ENCODE measurements at places on chromosomes 3 and 15.

DNA sequence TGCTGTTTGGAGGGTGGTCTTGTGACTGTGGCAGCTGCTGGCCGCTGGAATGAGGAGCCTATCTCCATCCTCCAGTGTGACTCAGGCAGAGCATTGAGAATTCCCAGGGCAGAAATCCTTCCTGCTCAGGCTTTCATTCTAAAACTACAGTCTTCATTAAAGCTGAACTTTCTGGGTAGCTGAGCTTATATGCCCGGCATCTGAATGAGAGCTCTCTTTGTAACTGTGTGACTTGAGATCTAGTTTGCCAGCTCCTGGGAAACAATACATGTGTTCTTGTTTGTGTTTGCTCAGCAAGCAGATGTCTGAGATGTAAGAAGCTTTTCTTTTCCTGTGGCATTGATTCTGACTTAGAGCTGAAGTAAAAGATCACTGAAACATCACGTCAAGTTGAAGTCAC is 22.4 kb downstream of the RLBP1 start:
- DNase-seq: no peak

DNA sequence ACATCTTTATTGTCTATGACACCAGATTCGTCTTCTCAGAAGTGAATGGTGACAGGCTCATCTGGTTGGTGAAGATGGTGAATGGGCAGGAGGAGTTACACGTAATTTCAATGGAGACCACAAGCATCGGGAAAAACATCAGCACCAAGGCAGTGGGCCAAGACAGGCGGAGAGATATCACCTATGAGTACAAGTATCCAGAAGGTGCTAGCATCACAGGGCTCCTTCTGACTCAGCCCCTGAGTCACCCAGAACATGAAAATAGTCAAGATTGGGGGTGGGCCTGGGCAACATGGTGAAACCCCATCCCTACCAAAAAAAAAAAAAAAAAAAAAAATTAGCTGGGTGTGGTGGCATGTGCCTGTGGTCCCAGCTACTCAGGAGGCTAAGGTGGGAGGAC is 32.6 kb downstream of the TGM4 start:
- peak; percentile 48 for DNase-seq

DNA sequence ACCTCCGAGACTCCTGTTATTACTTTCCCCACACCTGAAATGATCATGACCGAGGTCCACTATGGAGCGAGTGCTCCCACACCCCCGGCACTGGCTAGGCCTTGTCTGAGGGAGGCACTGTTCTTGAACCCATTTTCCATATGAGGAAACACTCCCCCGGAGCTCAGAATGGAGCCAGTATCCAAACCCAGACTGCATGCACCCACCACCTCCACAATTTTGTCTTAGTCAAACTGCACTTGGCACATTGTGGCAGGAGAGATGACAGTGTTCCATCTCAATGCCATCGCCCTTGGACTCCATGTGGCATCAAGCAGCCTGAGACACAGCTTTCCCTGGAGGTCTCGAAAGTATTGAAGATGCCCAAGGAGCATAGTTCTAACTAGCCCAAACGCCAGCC is 154.1 kb downstream of the NUP210 start:
- DNase-seq: no peak

- DNase-seq: no peak
Measured at GRCh38 chr15:49895347-49896223, 223.4 kb downstream of the ATP8B4 start.

- no peak for DNase-seq
Measured at GRCh38 chr3:59118928-59119327, 69.1 kb upstream of the CFAP20DC start.

DNA sequence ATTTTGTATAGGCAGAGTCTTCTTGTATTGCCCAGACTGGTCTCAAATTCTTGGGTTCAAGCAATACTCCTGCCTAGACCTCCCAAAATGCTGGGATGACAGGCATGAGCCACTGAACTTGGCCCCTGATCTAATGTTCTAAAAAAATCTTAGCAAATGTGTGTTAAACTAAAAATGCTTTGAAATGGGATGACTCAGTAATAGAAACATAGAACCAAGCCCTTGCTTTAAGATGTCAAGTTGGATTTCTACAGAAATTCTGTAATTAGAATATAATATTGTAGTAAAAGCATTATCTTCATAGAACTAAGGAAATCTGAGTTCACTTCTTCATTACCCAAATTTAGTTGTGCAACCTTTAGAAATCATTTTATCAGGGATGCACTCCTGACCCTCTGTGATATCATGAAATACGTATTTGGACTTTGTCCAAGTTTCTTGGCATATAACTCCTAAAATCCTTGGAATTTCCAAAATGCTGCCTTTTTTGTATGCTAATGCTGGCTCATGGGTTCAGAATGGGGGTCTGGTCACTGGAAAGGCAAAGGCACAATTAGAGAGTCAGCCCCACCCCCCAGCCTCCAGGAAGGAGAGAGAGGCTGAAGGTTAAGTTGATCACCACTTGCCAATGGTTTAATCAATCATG is 217.3 kb downstream of the TP63 start:
- no peak for DNase-seq

DNA sequence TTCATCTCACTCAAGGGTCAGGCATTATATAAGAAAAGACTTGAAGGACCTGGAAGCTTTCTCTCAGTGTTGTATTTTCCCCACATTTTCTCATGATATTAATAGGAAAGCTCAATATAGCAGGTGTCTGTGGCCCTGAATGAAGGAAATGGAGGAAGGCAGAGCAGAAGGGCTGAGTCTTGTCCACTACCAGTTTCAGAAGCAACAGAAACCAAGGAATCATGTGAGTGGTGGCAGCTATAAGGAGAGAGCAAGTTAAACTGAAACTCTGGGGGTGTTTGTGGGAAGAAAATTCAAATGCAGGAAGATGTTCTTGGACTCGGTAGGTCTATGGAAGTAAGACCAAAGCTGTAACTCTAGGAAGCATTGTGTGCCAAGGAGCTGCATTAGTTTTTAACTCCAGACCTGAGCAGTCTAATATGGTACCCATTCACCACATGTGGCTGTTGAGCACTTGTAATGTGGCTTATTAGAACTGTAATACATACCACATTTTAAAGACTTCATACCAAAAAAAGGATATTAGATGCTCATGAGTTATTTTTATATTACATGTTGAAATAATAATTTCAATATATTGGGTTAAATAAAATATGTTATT is 278.8 kb upstream of the GADL1 start:
- DNase-seq: no peak

DNA sequence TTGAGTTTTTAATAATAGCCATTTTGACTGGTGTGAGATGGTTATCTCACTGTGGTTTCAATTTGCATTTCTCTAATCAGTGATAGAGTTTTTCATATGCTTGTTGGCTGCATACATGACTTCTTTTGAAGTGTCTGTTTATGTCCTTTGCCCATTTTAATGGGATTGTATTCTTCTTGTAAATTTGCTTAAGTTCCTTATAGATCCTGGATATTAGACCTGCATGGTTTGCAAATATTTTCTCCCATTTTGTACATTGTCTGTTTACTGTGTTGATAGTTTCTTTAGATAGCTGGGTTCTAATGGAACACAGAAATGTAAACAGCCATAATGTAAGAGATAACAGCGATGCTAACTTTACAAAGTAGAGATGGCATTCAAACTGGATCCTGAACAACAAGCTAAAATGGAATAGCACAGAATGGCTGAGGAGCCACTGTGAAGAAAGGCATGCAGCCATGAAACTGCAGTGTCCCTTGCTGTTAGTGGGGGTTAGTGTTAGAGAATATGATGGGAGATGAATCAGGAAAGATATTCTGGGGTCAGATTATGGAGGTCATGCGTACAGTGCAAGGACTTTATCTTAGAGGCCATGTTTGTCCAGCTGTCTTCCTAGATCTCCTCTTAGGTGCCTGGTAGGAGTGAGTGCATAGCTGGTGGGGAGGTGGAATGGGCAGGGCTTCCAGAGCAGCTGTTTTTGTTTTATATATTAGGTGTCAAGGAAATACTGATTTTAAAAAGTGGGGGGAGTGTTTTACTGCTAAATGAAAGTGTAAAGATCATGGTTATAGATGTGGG is 48.1 kb downstream of the BBS4 start:
- no peak for DNase-seq

DNA sequence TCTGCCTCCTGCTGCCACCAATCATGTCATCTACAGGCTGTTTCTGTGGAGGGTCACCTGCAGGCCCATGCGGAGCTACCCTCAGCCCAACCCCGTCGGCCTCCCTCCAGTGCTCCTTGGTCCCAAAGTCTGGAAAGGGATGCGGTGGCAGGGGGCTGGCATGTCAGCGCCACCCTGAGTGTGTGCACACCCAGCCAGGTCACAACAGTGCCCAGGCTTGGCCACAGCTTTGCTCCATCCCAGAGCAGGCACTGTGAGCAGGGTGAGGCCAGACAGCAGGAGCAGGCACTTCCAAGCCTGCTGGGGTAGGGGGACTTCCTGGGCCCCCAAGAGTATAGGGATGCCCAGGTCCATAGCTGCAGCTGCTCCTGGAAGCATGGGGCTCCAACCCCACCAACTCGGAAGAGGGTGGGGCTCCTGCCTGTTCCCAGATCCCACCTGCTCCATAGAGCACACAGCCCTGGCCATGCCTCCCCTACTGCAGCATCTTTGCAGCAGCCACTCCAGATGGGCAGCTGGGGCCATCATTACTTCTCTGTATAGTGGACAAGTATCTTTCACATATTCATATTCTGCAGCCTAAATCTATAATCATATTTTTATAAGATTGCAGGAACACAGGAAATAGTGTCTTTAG is 109.3 kb downstream of the CBLB start:
- DNase-seq: no peak

DNA sequence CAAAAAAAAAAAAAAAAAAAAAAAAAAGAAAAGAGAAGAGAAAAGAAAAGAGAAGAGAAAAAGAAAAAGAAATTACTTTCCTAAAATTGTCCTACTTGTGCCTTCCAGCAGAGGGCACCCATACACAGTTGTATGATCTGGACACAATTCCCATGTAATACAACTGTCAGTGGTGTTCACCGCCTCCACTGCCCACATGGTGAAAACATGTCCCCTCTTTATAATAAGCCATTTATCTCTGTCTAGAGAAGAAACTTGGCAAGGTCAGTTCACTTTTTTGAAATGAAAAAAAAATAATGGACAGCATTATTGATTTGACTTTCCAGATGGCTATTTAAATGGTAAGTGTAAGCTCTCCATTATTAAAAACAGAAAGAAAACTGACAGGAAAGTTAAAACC is 459.4 kb downstream of the GBE1 start:
- peak; percentile 18 for DNase-seq

- DNase-seq: no peak
Measured at GRCh38 chr15:60635507-60636352, 156.8 kb upstream of the ICE2 start.

DNA sequence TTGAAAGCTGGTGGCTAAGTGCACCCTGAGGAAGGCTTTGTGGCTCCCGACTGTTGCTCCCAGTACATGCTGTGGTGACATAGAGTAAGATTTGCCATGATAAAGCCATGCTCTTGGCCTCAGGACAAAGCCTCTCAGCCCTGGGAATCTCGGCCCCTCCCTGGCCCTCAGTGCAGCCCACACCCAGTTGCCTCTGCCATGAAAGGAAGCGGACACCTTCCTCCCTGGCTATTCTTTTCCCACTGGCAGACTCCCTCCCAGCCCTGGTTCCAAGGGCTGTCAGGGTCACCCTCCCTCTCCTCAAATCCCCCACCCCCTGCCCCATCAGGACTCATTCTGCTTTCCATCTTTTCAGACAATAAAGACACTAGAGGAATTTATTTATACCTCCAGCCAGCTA is 119.8 kb upstream of the NEO1 start:
- DNase-seq: no peak

- DNase-seq: no peak
Measured at GRCh38 chr15:65651831-65652749, 30.4 kb downstream of the SLC24A1 start.

DNA sequence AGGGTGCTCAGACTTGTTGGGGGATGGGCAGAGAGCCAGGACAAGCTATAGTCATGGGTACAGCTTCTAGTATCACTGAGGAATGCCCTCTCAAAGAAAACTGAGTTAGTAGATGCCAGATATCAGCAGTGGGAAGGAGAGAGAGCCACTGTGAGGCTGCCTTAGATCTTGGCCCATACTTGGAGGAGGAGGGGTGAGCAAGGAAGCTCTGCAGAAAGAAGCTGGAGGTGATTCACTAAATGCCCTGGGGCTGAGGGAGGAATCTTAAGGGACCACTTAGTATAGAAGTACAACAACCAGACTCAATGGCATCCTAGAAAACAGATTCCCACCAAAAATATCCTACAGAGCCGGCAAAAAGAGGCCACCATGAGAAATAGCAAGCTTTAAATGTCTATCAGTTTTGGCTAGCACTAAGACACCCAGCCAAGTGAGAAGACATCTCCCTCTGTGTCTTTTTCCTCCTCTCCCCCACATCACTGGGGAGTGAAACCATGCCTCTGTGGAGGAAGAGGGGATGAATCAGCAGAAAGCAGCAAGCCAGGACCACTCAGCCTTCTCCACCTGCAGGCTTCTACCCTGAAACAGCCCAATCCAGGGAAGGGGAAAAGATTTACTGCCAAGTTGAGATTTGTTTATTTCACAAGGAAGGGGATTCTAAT is 282.5 kb upstream of the STT3B start:
- no peak for DNase-seq

DNA sequence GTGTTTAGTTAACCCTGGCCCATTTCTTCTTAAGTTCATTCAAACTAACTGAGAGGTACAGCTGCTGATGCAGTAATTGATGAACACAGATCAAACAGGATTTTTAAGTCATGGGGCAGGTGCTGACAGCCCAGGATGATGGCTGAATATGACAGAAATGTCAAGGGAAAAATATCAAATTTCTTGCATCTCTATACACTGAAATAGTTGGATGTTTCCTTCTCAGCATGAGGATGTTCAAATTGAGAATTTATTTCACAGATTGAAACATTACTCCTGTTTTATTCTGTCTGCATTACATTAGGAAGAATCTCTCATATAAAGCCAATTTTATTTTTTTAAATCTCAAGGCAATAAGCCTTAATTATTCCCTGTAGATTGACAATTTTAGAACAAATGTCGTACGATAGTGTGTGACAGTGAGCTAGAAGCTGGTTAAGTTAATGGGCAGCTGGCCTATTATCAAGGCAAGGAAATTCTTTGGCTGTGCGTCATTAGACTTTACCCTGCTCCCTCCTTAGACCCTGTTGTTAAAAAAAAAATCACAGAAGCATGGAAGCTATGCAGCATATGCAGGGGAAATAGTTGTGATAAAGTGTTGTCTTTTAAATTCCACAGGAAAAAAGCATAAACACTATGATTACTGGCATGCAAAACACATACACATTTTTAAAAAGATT is 183.8 kb upstream of the KCNMB2 start:
- DNase-seq: no peak
